Tibial nerve (tissue), 4 donors: ENCODE measurements at places on chromosomes 3 and 15. TPM values are rescaled to one million over a fixed set of nuclear protein-coding genes. Genes with fewer than 3 reads are reported as not detected.
A peak's percentile ranks its signal among the peaks of the same experiment; 100 is the strongest.

GRCh38 chr3:139074565-139075115 lies 29.9 kb upstream of the PRR23C start:
- H3K27me3 ChIP-seq, result no peaks in the 10 kb centered on the region
- DNase-seq, result no peak
- H3K4me1 ChIP-seq, result no peaks in the 10 kb centered on the region
- H3K4me3 ChIP-seq, result no peak overlapping the region
- H3K27ac ChIP-seq, result no peak overlapping the region
- no peaks in the 10 kb centered on the region for H3K36me3 ChIP-seq

DNA sequence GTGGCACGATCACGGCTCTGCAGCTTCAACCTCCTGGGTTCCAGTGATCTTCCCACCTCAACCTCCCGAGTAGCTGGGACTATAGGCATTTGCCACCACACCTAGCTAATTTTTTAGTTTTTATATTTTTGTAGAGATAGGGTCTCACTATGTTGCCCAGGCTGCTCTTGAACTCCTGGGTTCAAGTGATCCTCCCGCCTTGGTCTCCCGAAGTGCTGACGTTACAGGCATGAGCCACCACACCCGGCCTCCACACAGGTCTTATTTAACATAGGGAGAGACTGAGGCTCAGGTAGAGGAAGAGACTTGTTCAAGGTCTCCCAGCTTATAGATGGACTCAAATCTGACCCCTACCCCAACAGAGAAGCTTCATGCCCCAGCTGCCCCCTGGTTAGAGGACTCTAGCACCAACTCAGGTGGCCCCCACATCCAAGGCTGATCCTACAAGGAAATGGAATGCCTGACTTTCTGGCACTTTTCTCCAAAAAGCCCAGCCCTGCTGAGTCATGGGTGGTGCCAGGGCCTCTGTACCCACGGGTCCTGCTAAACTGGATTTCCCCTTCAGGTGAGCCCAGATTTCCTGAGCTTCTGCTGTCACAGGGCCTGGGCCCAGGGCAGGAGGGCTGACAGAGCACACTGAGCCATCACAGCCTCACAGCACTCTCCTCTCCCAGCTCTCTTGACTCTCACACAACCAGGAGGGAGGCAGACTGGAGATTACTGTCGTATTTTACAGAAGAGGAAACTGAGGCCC lies 5.6 kb downstream of the TMEM40 start:
- peaks cover 5% of the 10 kb centered on the region for H3K4me1 ChIP-seq
- no peaks in the 10 kb centered on the region for H3K27me3 ChIP-seq
- H3K4me3 ChIP-seq, result no peak overlapping the region
- H3K36me3 ChIP-seq, result no peaks in the 10 kb centered on the region
- DNase-seq, result no peak

DNA sequence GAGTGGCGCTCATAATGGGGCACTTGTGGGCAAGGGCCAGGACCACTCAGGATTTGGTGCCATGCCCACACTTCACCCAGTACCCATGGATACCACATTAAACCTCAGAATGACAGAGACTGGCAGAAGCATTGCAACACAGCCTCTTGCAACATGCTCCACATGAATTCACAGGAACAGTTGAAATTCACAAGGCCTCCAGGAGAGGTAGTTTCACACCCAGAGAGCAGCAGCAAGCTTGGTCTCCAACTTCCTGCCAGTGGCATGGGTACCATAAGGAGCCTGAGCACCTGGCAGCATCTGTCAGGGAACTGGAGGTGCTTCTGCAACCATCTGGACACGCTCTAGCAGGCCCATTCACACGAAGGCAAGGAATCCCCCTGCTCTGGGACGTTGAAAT lies 101.0 kb downstream of the OSBPL10 start:
- H3K36me3 ChIP-seq, result no peaks in the 10 kb centered on the region
- no peak overlapping the region for H3K4me3 ChIP-seq
- no peaks in the 10 kb centered on the region for H3K4me1 ChIP-seq
- peak; percentile 22 for DNase-seq
- no peaks in the 10 kb centered on the region for H3K27me3 ChIP-seq
- H3K27ac ChIP-seq, result no peak overlapping the region

The LRRC31 gene
- not detected for total RNA-seq

- no peak overlapping the region for H3K4me3 ChIP-seq
- H3K27ac ChIP-seq, result peak overlapping the region; percentile 71
- no peaks in the 10 kb centered on the region for H3K27me3 ChIP-seq
- peaks cover 17% of the 10 kb centered on the region for H3K36me3 ChIP-seq
- peak; percentile 89 for DNase-seq
These were observed 4.0 kb downstream of the CCDC51 start for GRCh38 chr3:48435774-48436476.

The SRGAP3 gene
- 16.6 TPM for total RNA-seq

- H3K36me3 ChIP-seq, result no peaks in the 10 kb centered on the region
- no peak overlapping the region for H3K4me3 ChIP-seq
- no peak for DNase-seq
- no peaks in the 10 kb centered on the region for H3K27me3 ChIP-seq
- H3K27ac ChIP-seq, result no peak overlapping the region
These were observed 69.9 kb downstream of the TNIK start for GRCh38 chr3:171390051-171390941.

GRCh38 chr3:159964166-159964973 lies 24.3 kb upstream of the IL12A start:
- H3K4me1 ChIP-seq, result no peaks in the 10 kb centered on the region
- no peaks in the 10 kb centered on the region for H3K27me3 ChIP-seq
- no peak overlapping the region for H3K27ac ChIP-seq
- DNase-seq, result no peak

GRCh38 chr3:12185172-12185710 lies 26.5 kb upstream of the TIMP4 start:
- H3K4me1 ChIP-seq, result peaks cover 30% of the 10 kb centered on the region
- no peak for DNase-seq
- H3K27ac ChIP-seq, result no peak overlapping the region
- no peak overlapping the region for H3K4me3 ChIP-seq
- no peaks in the 10 kb centered on the region for H3K27me3 ChIP-seq

DNA sequence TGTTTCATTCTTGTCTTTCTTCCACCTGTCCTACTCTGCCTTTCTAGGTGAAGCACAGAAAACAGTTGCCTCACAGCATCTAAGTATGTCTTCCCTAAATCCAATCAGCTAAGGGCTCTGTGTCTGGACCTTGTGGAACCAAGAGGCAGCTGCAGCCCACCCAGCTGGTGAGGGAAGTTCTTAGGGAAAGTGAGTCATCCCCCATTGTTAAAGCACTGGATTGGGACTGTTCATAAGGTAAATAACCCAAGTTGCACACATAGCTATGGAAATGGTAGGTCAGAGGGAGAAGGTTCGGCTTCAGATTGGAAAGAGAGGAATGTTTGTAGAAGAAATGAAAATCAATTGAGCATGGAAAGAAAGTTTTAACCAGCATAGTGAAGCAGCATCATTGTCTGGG lies 18.0 kb upstream of the ARNT2 start:
- no peaks in the 10 kb centered on the region for H3K4me1 ChIP-seq
- no peak for DNase-seq
- no peaks in the 10 kb centered on the region for H3K27me3 ChIP-seq
- no peak overlapping the region for H3K4me3 ChIP-seq
- no peak overlapping the region for H3K27ac ChIP-seq
- H3K36me3 ChIP-seq, result no peaks in the 10 kb centered on the region

DNA sequence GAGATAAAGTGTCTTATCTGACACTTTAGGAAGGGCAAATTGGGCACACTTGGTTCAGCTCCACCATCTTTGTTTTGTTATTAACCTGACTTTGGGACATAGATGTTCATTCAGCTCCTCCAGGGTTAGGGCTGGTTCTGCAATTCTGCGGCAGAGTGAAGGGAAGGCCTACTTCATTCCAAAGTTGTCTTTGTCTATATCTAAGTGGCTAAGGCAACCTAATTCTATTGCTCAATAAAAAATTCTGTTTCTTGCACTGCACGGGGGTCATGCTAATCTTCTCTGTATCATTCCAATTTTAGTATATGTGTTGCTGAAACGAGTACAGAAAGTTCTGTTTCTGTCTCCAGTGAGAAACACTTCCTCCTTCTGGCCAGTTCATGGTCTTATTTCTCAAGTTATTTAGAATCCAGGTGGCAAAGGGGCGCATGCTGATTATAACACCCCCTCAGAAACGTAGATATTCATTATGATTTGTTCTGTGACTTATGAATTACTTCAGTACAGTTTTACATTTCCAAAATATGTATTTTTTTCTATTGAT lies 53.5 kb downstream of the PFN2 start:
- no peaks in the 10 kb centered on the region for H3K36me3 ChIP-seq
- H3K4me3 ChIP-seq, result no peak overlapping the region
- H3K27ac ChIP-seq, result no peak overlapping the region
- no peak for DNase-seq
- no peaks in the 10 kb centered on the region for H3K27me3 ChIP-seq
- no peaks in the 10 kb centered on the region for H3K4me1 ChIP-seq

DNA sequence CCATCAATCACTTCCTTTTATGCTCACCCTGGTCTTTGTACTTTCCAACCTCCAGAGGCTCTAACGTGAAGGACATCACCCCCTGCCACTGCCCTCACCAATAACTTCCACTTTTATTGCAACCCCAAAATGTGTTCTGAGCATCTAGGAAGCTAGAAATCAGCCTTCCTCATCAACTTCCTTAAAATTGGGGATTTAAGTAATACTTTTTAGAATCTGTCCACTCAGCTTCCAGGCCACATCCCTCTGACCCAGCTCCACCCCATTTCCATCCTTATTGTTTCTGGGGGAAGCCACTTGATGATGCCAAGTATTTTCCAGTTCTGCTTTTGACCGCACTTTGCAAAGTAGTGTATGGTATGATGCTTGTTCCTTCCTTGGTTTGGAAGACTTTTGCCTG lies 73.5 kb upstream of the XCR1 start:
- no peaks in the 10 kb centered on the region for H3K36me3 ChIP-seq
- H3K27me3 ChIP-seq, result no peaks in the 10 kb centered on the region
- no peak overlapping the region for H3K27ac ChIP-seq
- no peak for DNase-seq
- no peak overlapping the region for H3K4me3 ChIP-seq
- H3K4me1 ChIP-seq, result peaks cover 36% of the 10 kb centered on the region

- H3K36me3 ChIP-seq, result no peaks in the 10 kb centered on the region
- H3K4me1 ChIP-seq, result peaks cover 3% of the 10 kb centered on the region
- H3K27me3 ChIP-seq, result no peaks in the 10 kb centered on the region
- no peak overlapping the region for H3K27ac ChIP-seq
- no peak for DNase-seq
These were observed 46.3 kb downstream of the FOXP1 start for GRCh38 chr3:71537211-71537611.

The GCNT3 gene
- total RNA-seq, result not detected

The HMCES gene
- total RNA-seq, result 36.7 TPM

DNA sequence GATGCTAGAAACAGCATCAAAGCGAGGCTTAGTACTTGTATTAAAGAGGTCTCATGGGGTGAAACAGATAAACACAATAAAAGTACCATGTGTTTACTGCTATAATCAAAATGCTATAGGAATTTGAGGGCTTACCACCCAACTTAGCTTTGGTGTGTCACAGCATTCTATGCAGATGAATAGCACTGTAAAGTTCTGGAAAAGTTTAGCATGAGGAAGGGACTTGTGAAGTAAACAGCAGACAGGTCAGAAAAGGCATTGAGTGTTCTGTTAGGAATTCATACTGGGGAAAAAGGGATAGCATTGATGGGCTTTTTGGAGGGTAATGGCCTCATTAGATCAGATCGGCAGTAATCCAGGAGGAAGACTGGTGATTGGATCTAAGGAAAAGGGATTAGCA lies 505.3 kb downstream of the NLGN1 start:
- no peaks in the 10 kb centered on the region for H3K4me1 ChIP-seq
- no peak overlapping the region for H3K4me3 ChIP-seq
- H3K27me3 ChIP-seq, result no peaks in the 10 kb centered on the region
- no peaks in the 10 kb centered on the region for H3K36me3 ChIP-seq
- no peak overlapping the region for H3K27ac ChIP-seq
- DNase-seq, result no peak

DNA sequence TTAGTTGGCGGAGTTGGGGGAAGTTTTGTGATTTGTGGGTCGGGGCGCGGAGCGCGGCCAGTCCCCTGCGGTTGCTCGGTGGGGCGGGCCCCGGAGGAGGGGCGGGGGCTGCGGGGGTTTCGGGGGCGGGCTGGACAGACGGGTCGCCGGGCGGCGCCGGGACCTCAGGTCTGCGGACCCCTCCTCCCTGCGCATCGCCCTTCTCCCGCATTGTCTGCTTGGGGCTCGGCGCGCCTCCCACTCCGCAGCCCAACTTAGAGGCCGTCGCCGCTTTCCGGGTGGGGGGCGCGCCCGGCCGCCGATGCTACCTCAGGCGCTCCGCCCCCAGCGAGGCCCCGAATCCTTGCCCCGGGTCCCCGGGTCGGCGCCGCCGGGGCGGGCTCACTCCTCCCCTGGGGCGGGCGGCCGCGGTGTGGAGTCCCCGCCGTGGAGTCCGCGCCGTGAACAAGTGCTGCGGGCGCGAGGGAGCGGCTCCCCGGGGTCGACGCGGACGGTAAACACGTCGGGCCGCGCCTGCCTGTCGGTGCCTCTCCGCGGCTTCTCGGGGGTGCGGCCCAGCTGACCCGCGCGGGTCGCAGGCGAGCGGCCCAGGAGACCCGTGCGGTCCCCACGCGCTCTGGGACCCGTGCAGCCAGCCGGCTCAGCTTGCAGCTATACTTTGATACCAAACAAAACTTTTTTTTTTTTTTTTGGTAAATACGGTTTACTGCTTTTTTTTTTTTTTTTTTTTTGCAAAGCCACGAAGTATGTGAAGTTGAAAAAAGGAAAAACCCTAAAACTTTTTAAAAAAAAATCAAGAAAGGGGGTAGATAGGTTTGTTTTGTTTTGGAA lies 624 bp downstream of the AKAP13 start:
- peak overlapping the region; percentile 47 for H3K4me3 ChIP-seq
- H3K36me3 ChIP-seq, result no peaks in the 10 kb centered on the region
- peak overlapping the region; percentile 87 for H3K27ac ChIP-seq
- H3K27me3 ChIP-seq, result no peaks in the 10 kb centered on the region
- DNase-seq, result peak; percentile 22

The TOPAZ1 gene
- not detected for total RNA-seq

DNA sequence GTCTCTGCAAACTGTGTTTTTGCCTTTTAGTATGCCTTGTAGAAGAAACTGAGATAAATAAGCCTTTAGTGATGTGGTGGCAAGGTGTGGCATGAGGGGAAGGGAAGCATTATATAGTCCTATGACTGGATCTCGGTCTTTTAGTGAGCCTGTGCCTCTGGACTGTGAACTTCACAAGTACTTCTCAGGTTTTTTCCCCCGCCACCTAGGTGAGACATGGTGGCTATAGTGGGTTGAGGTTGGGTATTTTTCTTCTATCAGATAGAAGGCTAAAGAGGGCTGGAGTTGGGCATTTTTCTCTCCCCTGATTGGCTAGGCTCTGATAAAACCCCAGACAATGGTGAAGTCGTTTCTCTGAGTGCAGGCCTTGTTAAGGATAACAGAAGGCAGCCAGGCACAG lies 38.7 kb upstream of the ZFAND6 start:
- H3K36me3 ChIP-seq, result no peaks in the 10 kb centered on the region
- no peak for DNase-seq
- no peaks in the 10 kb centered on the region for H3K27me3 ChIP-seq
- H3K27ac ChIP-seq, result no peak overlapping the region
- H3K4me1 ChIP-seq, result no peaks in the 10 kb centered on the region

DNA sequence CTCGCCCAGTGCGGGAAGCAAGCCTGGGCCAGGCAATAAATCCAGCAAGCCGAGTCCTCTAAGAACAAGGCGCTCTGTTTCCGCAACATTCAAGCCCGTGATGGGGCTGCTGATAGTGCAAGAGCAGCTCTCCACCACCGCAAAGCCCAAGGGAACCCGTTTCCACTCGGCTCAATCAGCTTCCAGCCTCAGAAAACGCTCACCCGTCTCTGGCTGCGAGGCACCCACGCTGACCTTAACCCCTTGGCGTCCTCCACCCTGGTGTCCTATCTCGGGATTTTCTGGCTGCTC lies 17.8 kb downstream of the SPATA12 start:
- H3K27me3 ChIP-seq, result no peaks in the 10 kb centered on the region
- peak overlapping the region; percentile 73 for H3K4me3 ChIP-seq
- peak overlapping the region; percentile 63 for H3K27ac ChIP-seq
- peak; percentile 75 for DNase-seq
